ENCODE measurements at places on chromosomes 16 and 17.

- no peak for DNase-seq
Measured at GRCh38 chr16:57012353-57012752, 23.0 kb downstream of the NLRC5 start.

GRCh38 chr17:28227316-28228108, 91.5 kb upstream of the TMEM97 start:
- DNase-seq, result peak; percentile 17

- no peak for DNase-seq
Measured at GRCh38 chr17:77036136-77036840, 104.5 kb upstream of the SEC14L1 start.

DNA sequence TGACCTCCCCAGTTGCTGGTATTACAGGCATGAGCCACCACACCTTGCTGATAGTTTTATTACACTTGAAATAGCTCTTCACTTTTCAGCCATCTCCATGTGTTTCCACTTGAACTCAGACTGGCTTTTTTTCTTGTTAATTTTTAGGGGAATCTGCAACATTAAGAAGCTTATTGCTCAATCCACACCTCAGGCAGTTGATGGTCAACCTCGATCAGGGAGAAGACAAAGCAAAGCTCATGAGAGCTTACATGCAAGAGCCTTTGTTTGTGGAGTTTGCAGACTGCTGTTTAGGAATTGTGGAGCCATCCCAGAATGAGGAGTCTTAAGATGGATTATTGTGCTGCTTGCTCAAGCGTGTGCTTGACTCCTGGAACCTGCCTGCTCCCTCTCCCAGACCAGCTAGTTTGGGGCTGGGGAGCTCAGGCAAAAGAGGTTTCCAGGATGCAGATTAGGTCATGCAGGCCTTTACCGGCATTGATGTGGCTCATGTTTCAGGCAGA, 8.6 kb downstream of the ZNHIT3 start:
- DNase-seq, result no peak

DNA sequence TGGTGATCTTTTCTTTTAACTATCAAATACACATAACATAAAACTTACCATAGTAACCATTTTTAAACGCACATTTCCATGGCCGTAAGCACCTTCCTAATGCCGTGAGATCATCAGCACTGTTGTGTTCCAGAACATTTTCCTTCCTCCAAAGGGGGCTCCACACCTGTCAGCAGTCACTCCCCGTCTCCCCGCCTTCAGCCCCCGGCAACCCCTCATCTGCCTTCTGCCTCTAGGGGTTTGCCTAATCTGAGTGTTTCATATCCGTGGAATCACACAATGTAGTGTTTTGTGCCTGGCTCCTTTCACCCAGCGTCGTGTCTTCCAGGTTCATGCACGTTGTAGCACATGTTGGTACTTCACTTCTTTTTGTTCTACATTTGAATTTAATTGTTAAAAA, 350.1 kb upstream of the TNRC6C start:
- no peak for DNase-seq

DNA sequence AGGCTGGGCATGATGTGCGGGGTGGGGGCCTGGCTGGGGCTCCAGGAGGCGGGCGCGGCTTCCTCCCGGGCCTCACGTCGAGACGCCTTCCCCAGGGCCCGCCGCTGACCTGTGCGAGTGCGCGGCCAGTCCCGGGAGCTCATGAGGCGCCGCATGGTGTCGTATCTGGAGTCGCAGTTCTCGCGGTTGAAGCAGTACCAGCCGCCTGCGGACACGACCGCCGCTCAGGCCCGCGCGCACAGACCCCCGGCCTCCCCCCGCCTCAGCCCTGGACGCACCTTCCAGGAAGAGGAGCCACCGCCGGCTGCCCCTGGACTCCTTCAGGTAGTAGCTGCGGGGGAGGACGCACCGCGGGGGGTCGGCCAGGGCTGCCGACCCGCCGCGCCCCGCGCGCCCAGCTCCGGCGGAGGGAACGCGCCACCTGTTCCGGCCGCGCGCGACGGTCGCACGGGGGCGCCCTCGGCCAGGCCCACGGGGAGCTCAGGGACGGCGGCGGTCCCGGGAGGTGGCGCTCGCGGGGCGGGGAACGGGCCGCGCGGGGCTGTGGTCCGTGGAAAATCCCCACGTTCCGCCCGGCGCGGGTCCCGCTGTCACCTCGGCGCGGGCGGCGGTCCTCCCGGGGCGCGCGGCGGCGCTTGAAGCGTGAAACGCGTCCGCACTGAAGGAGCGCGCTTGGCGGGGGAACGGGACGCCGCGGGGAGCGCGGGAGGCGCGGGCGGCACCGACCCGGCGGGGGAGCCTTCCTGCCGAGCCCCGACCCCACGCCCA, 1.4 kb downstream of the NOTUM start:
- peak; percentile 82 for DNase-seq

DNA sequence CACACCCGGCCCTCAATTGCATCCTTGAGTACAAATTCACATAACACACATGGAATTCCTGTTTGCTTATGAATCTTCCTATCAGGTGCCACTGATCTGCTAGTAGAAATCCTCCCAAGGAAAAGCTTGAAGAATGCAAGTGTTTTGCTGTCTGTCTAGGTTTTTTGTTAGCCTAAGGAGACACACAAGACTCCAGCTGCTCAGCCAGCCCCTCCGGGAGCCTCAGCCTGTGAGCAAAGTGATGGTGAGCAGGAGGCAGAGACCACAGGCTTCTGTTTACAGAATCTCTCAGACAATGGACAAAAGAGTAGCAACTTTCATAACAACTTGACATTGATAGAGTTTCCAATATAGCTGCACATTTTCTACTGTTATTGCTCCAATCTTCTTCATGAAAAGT, 18.4 kb upstream of the PRKCA start:
- no peak for DNase-seq

- DNase-seq, result peak; percentile 79
Measured at GRCh38 chr16:30996985-30997724, 12.1 kb downstream of the HSD3B7 start.

- no peak for DNase-seq
Measured at GRCh38 chr16:50507397-50507796, 40.8 kb upstream of the NKD1 start.

DNA sequence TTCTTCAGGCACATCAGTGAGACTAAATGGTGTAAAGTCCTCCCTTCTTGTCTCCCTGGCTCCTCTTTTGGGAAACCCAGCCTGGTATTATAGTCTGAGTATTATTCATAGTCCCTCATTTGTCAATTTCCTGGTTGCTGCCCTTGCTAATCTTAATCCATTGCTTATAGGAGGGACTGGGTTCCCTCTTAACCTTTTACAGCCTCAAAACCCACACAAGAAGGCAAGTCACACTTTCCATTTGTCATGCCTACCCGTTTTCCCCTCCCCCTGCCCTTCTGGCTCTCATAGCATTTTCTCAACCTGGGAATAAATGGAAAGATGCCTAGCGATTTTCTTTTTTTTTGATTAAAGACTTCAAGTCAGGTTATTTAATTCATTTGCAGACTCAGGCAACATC, 124.8 kb downstream of the MAP2K6 start:
- no peak for DNase-seq

DNA sequence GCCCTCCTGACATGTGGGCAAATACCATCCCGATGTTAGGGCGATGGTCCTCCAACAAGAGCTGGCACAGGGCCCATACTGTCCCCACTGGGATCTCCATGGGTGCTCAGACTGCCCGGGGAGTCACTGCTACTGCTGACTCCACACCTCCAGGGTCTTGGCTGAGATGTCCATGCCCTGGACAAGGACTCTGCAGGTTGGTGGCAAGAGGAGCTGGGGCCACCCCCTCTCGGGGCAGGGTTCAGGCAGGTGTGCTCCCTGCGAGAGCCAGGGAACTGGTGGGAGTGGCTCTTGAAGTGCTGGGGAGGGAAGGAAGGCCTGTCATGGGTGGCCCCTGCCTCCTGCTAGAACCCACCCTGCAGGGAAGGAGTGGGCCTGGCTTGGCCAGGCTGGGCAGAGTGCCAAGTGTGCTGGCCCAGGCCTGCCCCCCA, 6.4 kb downstream of the CASKIN2 start:
- no peak for DNase-seq

DNA sequence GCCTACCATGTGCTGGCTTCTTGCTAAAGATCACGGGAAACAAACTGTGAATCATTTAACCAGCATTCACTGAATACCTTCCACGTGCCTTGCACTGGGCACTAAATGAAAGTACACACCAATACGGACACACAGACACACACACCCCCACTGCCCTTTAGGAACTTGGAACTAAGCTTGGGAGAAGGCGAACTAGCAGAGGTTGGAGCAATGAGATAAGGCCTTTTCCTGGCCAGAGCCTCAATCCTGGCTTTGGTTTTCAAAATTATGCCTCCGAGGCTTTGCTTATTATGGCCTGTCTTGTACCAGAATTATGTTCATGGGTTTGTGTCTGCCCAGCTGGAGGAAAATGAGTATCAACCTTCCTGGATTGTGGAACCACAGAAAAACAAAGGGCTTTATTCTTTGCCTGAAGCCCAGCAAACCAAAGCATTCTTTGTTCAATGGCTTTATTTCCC, 32.3 kb downstream of the CPPED1 start:
- no peak for DNase-seq

GRCh38 chr16:80062361-80063030, 462.0 kb upstream of the MAF start:
- DNase-seq, result no peak

DNA sequence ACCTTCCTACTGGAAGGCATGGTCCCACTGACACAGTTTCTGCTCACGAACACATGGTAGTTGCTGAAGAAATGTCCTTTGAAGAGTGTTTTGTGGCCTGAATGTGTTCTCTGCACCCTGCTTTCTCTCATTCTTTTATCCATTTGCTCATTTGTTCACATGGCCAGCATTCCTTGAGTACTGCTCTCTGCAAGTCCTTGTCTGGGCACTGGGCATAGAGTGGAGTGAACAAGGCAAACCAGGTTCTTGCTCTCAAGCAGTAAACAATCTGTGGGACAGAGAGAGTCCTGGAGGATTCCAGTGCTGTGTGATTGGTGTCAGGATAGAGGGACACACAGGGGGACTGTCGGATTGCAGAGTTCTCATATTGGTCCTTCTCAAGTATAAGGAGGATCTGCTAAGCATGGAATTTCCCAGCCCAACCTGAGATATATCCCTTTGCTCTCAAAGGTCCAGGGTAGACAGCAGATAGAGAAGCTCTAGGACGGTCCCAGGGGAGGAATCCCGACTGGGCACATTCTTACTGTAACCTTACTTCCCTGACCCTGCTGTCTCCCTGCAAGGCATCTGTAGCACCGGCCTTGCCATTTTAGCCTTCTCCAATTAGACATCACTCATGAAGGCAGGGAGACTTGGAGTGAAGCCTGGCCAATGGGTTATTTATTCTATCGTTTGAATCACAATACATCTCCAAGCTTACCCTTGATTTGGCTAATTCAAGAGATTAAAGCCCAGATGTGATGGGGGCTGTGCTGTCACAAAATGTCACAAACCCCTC, 32.3 kb downstream of the ARL4D start:
- no peak for DNase-seq

GRCh38 chr17:28926366-28926765, 23.5 kb upstream of the DHRS13 start:
- DNase-seq, result no peak

DNA sequence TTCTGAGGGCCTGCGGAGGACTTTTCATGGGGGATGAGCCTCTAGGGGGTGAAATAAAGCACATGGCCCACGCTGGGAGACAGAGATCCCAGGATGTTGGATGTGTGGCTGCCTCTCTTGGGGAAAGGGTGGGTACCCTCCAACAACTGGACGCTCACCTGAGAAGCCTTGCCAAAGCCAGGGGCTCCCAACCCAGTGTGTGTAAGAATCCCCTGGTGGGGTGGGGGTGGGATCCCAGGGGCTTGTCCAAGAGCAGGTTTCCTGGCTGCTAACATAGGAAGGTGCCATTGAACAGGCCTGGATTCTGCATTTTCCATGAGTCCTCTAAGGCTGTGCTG, 587 bp downstream of the SNX20 start:
- no peak for DNase-seq

GRCh38 chr16:55944377-55944802, 69.2 kb upstream of the CES5A start:
- DNase-seq, result peak; percentile 44

DNA sequence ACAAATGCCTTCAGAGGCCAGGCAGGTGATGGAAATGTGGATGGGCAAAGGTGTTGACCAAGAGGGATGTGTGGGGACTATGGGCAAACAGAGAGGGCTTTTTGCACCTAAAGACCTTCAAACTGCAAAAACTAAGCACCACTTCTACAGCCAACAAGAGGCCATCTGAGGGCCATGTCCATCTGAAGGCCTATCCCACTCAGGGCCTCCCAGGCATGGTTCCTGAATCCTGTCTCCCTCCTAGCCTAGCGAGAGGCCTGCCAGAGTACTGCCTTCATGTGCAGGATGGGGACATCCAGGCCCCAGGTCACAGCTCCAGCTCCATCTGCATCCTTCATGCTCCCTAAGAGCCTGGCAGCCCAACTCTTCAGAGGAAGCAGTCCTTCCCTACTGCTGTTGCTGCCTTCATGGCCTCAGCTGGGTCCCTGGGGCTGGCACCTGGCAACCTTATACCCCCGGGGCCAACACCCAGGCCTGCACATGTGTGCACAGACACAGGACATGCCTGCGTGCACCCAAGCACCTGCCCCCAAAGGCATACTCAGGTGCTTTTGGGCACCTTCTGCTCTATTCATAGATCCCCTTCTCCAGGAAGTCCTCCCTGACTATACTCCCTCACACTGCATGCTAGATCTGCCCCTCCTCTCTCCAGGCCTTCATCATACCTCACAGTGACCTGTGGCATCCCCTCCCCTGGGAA, 95.2 kb downstream of the C16orf78 start:
- DNase-seq, result no peak

GRCh38 chr16:12204601-12205000, 228.1 kb downstream of the SNX29 start:
- no peak for DNase-seq

GRCh38 chr16:22240023-22240710, 34.1 kb downstream of the EEF2K start:
- no peak for DNase-seq

- no peak for DNase-seq
Measured at GRCh38 chr16:27960619-27961295, 102.8 kb downstream of the GSG1L start.

DNA sequence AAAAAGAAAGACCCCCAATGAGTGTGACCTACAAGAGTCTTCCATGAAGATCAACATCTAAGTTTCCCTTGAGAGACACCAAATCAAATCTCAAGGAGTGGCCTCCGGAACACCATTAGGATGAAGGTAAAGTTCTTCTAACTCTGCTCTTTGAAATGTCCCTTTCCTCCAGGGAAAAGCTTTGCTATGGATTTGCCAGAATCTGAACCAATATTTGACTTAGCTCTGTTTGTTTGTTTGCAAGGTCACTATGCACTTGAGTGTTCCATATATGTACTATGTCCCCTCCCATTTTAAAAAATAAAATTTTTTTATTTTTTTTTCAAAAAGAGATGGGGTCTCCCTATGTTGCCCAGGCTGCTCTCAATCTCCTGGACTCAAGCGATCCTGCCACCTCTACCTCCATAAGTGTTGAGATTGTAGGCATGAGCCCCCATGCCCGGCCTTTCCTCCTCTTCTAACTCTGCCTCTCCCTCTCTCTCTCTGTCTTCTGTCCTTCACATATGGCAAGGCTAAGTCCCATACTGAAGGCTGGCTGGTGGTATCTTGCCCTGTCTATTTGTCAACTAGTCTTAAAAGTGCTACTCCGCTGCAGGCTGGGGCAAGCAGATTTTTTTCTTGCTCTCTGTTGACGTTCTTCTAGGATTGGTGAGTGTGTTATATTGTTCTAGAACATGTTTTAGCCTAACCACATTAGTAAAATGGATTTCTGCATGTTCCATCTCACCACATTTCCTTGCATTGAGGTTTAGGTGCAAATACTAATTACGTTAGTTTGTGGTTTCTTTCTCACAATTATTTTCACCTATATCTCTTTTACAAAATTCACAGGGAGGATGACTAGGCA, 276.7 kb upstream of the DYNLRB2 start:
- DNase-seq, result no peak

Measured in activated CD4-positive, alpha-beta T cell treated with anti-CD3 and anti-CD28 coated beads, Interleukin-2, amount 50 U/mL, for 1 hour (primary cell).